ENCODE measurements at places on chromosomes 5 and 9. TPM values are rescaled to one million over a fixed set of nuclear protein-coding genes. Genes with fewer than 3 reads are reported as not detected.

DNA sequence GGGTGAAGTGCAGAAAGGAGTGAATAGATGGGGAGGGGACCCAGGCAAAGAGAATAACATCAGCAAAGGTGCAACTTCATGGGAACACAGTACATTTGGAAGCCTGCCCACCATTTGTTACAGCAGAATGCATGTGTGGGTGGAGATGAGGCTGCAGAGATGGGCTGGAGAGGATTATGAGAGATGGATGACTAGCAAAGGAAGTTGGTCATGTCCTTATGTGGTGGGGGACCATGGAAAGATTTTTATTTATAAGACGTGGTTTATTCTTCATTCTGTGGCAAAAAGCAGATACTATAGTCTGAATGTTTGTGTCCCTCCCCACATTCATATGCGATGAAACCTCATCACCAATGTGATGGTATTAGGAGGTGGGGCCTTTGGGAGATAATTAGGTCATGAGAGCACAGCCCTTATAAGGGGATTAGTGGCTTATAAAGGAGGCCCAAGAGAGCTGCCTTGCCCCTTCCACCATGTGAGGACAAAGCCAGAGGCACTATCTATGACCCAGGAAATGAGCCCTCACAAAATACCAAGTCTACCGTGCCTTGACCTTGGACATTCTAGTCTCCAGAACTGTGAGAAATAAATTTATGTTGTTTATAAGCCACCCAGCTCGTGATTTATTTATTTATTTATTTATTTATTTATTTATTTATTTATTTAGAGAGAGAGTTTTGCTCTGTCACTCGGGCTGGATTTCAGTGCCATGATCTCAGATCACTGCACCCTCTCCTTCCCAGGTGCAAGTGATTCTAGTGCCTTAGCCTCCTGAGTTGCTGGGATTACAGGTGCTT, 483.7 kb downstream of the RAB3C start:
- DNase-seq, result no peak

Gene PCDHA9
- not detected for total RNA-seq

Gene SHB
- 0.57 TPM for total RNA-seq

DNA sequence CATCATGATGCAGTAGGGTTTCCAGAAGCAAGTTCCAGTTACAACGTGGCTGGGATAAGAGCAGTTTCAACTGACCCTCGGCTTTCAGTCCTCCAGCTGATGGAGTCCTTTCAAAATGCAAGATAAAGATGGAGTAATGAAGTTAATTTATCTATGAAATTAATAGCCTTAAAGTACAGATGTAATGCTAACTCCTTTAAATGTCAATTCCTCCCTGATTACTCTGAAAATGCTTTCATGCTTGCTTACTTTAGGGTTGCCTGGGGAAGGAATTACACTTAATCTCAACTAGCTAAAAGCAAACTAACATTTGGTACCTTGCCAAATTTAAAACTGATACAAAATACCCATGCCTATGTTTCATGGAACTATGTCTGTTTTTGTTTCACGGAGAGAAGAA, 178.4 kb downstream of the KIAA0825 start:
- no peak for DNase-seq

DNA sequence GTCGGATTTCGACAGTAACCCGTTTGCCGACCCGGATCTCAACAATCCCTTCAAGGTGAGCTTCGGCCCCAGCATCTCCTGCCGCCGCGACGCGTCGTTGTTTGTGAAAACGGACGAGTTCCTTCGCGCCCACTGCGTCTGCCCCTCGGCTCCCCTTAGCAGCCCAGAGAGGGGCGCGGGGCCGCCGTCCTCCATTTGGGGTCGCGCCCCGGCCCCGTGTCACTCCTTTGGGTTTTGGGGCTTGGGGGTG, 182 bp downstream of the SCAMP1 start:
- no peak for DNase-seq

DNA sequence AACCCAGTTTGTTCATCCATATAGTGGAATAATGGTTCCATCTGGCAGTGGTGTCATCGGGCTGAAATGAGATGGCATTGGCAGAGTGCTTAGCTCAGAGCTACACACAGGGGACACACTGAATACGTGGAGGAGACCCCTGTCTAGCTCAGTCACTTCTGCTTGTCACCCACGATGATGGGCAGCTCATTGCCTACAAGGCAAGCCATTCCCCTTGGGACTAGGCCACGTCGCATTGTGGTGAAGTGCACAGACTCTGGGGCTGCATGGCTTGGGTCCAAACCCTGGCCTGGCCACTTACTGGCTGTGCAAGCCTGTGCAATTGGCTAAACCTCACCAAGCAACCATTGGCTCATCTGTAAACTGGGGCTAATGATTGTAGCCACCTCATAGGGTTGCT, 3.2 kb upstream of the FBP1 start:
- DNase-seq, result no peak

Gene APBA1
- total RNA-seq, result 0.13 TPM

- no peak for DNase-seq
Observed at GRCh38 chr5:56434986-56435385, 201.9 kb upstream of the ANKRD55 start.

- DNase-seq, result no peak
Observed at GRCh38 chr9:82829818-82830217, 233.1 kb downstream of the RASEF start.
